ENCODE measurements at places on chromosomes 16 and 17.

- DNase-seq, result no peak
These were observed 3.0 kb downstream of the SYNGR3 start for GRCh38 chr16:1992704-1993317.

DNA sequence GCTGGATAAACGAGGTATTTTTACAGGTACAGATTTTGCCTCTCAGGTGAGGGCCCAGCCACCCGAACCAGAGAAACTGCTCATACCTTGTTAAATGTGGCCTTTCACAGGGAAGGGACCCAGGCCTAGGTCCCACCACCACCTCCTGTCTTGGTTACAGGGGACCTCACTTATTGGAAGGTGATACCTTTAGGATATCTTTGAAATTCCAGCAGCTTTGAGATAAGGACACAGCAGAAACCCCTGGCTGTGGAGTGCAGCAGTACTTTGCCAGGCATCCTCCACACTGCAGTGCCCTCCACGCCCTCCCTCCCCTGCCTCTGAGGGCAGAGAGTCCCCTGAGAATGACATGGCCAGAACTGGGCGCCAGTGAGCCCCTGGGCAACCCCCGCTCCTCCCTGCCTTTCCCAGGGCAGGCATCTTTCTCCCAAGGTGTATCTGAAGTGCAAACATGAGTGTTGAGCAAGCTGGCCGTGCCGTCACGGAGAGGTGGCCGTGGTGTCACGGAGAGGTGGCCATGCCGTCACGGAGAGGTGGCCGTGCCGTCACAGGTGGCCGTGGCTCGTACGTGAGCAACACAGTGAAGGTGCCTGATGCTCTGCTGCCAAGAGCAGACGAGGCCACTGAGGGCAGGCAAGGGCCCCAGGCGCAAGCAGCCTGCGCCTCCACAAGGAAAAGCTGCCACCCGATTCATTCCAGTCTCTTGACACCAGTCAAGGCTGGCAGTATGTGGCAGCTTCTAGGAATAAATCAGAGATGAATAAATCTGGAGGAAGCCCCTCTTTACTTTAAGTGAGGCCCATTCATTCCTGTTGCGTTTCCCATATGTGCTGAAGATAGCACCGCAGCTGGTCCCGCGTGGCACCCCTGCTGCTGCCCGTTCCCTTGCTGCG lies 134.5 kb upstream of the CHMP6 start:
- DNase-seq, result no peak

GRCh38 chr17:48814504-48814903 lies 2.5 kb downstream of the TTLL6 start:
- peak; percentile 39 for DNase-seq

DNA sequence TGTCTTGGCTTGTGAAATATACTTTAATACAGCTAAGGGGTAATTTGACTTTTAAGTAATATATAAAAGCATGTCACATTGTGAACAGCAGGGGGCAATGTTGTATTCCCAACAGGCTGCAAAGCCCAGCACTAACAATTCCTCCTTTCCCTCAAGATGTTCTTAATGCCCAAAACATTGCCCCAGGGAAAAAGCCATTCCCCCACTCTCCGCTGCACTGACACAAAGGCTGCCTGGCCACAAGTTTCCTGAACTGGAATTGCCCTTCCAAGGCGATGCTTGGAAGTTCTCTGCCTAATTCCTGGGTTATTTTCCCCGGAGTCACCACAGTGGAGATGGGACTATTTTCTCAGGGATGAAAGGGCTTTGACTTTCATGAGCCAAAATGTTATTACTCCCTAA lies 27.2 kb downstream of the CLEC16A start:
- DNase-seq, result no peak

GRCh38 chr17:32822996-32823395 lies 53.9 kb downstream of the MYO1D start:
- DNase-seq, result no peak

DNA sequence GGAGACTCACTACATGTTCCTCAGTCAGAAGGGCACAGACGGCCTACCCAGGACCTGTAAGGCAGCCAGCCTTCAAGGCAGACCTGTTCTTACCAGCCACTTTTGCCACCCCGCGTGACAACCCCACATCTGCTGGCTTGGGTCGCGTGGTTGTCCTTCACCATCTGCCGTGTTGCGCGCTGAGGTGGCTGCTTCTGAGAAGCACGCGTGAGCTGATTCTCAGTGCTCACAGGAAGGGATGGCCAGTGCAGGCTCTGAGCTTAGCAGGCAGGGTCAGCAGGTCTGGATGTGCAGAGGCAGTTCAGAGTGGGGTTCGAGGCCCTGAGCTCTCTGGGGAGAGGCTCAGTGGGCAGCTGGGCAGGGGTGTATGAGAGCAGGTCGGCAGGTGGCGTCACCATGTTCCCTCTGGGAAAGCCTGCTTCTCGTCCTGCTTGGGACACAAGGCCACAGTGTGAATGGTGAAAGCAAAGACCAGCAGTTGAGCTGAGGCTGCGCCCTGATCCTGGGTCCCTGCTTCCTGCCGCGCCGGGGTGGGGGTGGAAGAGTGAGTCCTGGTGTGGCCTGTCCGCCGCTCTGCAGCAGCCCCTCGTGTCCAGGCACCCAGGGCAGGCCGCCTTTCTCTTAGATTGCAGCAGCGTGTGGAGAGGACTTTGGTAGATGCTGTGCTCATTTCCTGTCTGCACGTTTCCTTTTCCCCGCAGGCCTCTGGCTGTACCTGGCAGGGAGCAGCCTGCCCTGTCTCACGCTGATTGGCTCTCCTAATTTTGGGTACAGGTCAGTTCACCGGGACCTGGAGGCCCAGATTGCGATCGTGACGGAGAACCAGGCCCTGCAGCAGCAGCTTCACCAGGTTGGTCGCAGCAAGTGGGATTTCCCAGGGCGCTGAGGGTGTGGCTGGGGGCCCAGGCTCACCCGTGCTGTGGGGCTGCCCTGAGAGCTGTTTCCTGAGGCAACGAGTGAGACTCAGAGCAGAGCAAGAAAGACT lies 36.0 kb downstream of the PGS1 start:
- DNase-seq, result peak; percentile 28

- no peak for DNase-seq
These were observed 216.9 kb upstream of the CHMP6 start for GRCh38 chr17:80774643-80775281.

- no peak for DNase-seq
These were observed 87.6 kb downstream of the VPS53 start for GRCh38 chr17:627051-627450.

- no peak for DNase-seq
These were observed 27.1 kb downstream of the SLC13A5 start for GRCh38 chr17:6686026-6686425.

DNA sequence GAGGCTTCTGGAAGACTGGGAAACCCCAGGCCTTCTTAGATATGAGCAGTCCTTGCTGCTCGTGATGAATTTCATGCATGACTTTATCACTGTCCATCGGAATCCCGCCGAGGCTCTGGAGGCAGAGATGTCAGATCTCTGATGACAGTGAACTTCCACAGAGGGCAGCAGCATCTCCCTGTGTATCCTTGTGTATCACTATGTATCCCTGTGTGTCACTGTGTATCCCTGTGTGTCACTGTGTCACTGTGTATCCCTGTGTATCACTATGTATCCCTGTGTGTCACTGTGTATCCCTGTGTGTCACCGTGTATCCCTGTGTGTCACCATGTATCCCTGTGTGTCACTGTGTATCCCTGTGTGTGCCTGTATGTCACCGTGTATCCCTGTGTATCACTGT lies 160.2 kb upstream of the CHMP6 start:
- DNase-seq, result no peak

DNA sequence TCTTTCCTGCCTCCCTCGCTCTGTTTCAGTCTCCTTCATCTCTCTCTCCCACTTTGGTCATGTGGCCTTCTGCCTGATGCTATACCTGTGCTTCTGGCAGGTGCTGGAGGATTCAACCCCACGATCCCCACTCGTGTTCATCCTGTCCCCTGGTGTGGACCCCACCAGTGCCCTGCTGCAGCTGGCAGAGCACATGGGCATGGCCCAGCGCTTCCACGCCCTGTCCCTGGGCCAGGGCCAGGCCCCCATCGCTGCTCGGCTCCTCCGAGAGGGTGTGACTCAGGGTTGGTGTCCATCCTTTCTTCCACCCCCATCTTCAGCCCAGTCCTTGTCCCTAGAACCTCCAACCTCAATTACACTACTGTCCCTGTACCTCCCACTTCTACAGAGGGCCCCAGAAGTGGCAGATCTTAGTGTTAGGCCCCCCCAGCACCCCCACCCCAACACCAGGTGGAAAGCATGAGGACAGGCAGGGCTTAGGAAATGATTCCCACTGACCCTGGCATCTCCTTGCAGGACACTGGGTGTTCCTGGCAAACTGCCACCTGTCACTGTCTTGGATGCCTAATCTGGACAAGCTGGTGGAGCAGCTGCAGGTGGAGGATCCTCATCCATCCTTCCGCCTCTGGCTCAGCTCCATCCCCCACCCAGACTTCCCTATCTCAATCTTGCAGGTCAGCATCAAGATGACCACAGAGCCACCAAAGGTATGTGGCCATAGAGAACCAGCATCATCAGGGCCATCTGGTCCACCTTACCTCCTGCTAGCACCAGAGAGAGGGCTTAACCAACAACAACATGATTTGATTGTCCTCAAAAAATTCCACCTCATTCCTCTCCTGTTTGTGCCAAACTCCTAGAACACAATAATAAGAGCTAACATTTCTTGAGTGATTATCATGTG lies 9.7 kb upstream of the KDM6B start:
- DNase-seq, result no peak

- no peak for DNase-seq
These were observed 107.8 kb downstream of the GNAO1 start for GRCh38 chr16:56298948-56299596.

GRCh38 chr16:9012848-9013507 lies 49.3 kb upstream of the USP7 start:
- no peak for DNase-seq

GRCh38 chr17:70555723-70556122 lies 386.4 kb downstream of the KCNJ2 start:
- DNase-seq, result no peak

GRCh38 chr16:353404-354290 lies 1.1 kb upstream of the AXIN1 start:
- DNase-seq, result no peak

GRCh38 chr16:19396555-19397011 lies 21.1 kb upstream of the TMC5 start:
- no peak for DNase-seq

- DNase-seq, result no peak
These were observed 13.7 kb upstream of the CSNK1D start for GRCh38 chr17:82287013-82287867.

GRCh38 chr17:77301694-77302266 lies 161.0 kb downstream of the SEC14L1 start:
- DNase-seq, result no peak
